ENCODE measurements at places on chromosomes 11 and 22. TPM values are rescaled to one million over a fixed set of nuclear protein-coding genes. Genes with fewer than 3 reads are reported as not detected.

The MYEOV gene
- total RNA-seq, result 0.83 TPM

The ZNF280A gene
- not detected for total RNA-seq

The ACRV1 gene
- total RNA-seq, result not detected

The ENTHD1 gene
- total RNA-seq, result 0.09 TPM

The COA4 gene
- total RNA-seq, result 92.7 TPM

The APOA1 gene
- total RNA-seq, result not detected

The AQP11 gene
- total RNA-seq, result 0.38 TPM

The ADM gene
- 5.1 TPM for total RNA-seq

The MOV10L1 gene
- total RNA-seq, result not detected

The DBX1 gene
- not detected for total RNA-seq

The IGSF9B gene
- total RNA-seq, result 91.8 TPM

DNA sequence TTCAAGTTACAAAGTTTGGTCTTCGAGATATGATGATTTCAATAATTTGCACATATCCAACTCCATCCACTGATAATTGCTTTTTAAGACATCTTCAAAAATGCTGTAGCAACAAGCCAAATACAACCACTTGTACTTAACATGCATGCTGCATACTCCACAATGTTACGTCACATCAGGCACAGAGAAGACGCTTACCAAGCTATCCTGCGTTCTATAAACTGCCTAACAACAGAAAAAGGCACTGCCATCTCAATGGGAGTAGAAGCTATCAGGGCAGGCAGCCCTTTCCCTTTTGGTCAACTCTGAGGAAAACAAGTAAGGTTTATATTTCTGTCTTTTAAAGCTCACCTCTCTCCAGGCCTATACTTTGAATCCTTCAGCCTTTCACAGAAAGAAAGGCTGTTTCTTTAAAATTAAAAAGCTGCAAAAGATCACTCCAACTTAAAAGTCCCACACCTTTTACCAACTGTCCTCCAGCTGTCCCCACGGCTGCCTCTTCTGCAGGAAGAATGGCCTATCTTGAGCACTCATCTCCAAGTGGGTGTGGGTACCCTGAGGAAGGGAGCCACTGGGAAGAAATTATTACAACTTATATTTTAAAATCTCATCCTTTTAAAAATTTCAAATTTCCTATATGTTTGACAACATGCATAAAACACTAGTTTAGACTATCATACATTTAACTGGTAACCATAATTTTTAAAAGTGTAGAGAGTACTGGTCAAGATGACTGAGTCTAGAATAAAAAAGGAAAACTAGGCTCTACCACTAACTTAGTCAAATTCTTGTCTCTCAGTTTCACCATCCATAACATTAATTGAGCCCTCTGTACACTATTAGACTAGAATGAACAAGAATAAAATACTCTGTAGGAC, 14.5 kb downstream of the PHF21A start:
- no peak for DNase-seq

- no peak for DNase-seq
Measured at GRCh38 chr22:36015155-36015810, 13.3 kb downstream of the RBFOX2 start.

- no peak for DNase-seq
Measured at GRCh38 chr11:3052109-3052479, 5.1 kb downstream of the CARS1 start.

DNA sequence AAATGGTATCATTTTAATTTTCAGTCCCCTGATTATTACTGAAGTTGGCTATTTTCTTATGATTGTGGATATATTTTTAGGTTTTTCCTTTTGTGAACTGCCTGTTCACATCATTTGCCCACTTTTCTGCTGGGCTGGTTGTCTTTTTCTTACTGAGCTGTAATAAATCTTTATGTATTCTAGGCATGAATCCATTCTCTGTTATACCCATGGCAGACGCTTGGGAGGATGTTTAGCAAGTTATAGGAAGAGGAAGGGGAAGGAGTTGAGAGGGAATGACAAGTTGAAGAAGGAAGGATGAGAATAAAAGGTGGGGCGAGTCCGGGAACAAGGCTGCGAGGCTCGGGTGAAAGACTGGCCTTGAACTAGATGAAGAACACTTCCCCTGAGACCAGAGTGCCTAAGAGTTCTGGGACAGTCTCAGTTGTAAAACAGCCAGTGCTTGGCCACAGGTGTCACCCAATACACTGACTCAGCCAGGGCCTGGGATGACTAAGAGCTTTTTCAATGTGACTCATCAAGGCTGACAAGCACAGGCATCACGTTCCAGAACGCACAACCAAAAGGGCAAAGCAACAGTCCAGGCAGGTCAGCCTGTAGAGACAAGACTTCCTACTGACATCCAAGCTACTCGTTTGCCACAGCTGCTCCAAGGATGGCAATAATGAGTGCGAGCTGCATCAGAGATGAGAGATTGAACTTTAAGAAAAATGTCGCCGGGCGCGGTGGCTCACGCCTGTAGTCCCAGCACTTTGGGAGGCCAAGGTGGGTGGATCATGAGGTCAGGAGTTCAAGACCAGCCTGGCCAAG, 35.2 kb downstream of the LRFN4 start:
- peak; percentile 74 for DNase-seq

DNA sequence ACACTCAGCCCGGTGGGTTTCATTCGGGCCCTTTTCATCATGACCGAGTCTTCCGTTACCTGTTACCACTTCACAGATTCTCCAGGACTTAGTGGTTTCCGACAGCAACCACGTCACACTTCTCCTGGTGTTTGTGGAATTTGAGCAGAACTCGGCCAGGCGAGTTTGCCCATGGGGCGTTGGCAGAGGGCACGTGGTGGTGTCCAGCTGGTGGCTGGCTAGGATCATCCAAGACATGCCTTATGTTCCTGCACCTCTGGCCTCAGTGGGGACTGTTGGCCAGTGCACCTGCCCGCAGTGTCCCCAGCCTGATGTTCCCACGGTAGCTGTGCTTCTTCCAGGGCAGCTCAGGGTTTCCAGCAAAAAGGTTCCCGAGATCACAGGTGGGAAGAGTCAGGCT, 87.3 kb downstream of the ARHGAP8 start:
- DNase-seq, result no peak

DNA sequence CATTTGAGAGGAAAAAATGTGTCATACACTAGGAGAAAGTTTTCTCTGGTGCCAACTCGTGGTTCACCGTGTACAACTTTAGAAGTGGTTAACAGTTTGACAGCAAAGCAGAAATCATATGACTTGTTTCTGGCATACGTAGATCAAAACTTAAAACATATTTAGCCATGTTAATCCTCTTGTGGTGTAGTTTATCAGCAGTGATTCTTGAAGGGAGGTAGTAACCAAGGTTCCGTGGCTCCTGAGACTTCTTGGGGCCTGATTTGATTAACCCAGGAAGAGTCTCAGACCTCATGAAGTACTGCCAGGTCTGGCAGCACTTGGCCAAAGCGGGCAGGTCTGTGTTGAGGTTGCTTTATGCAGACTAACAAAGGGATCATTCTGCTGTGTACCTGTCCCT, 40.5 kb downstream of the SREBF2 start:
- DNase-seq, result peak; percentile 71

GRCh38 chr11:57751676-57752253, at the start of gene BTBD18:
TSS of gene BTBD18 (minus strand) at chr11:57751819. CDS start at chr11:57751188, 631 bp downstream.
- DNase-seq, result peak; percentile 66

- DNase-seq, result no peak
Measured at GRCh38 chr22:23414727-23415489, 165.2 kb downstream of the IGLL1 start.

GRCh38 chr11:87662287-87662686, 513.0 kb downstream of the RAB38 start:
- no peak for DNase-seq

- DNase-seq, result no peak
Measured at GRCh38 chr11:28054821-28055220, 53.1 kb downstream of the KIF18A start.

DNA sequence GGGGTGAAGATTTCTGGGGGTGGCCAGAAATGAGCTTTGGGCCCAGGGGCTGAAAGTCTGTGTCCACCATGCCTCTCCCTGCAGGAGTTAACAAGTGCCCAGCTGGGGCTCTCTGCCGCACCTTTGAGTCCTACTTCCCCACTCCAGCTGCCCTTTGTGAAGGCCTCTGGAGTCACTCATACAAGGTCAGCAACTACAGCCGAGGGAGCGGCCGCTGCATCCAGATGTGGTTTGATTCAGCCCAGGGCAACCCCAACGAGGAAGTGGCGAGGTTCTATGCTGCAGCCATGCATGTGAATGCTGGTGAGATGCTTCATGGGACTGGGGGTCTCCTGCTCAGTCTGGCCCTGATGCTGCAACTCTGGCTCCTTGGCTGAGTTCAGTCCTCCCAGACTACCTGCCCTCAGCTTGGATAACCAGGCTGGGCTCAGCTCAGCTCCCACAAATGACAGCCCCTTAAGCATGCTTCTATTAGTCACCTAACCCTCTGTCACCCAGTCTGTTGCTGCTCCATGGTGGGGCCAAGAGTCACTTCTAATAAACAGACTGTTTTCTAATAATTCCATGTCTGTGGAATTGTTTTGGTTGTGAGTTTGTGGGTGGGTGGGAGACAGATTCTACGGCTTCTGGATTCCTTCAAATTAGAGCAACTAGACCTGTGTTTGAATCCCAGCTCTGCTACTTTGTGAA, 3.0 kb upstream of the INPPL1 start:
- DNase-seq, result no peak

DNA sequence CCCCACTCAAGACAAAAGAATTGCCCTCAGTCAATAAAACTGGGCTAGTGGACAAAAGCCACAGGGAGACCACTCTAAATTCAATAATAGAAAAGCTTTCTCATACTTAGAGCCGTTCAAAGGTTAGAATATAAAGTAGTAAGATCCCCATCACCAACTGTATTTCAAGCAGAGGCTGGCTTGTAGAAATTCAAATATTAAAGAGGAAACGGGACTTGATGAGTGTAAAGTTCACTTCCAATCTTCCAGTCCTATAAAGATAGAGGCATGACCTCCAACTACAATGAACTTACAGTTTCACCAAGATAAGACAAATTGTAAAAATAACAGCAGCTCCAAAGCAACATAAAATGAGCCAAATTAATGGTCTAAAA, 70.4 kb downstream of the CCDC34 start:
- no peak for DNase-seq

- DNase-seq, result no peak
Measured at GRCh38 chr11:127109796-127110480, 109.4 kb upstream of the KIRREL3 start.

DNA sequence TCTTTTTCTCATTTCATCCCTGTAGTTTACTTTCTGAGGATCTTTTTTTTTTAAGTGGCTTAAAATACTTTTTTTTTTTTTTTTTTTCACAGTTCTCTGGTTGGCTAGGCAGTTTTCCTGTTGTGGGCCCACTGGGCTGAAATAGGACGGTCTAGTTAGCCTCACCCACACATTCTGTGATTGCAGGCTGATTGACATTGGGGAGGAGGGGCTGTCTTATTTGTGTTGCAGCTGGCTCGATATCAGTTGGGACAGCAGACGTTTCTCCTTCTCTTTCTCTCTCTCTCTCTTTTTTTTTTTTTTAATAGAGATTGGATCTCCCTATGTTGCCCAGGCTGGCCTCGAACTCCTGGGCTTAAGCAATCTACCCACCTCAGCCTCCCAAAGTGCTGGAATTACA, 6.9 kb downstream of the BCR start:
- DNase-seq, result no peak

- peak; percentile 92 for DNase-seq
Measured at GRCh38 chr22:45240810-45241631, at the start of gene KIAA0930. TSS of gene KIAA0930 (minus strand) at chr22:45240894. CDS start at chr22:45240703, 191 bp downstream.

DNA sequence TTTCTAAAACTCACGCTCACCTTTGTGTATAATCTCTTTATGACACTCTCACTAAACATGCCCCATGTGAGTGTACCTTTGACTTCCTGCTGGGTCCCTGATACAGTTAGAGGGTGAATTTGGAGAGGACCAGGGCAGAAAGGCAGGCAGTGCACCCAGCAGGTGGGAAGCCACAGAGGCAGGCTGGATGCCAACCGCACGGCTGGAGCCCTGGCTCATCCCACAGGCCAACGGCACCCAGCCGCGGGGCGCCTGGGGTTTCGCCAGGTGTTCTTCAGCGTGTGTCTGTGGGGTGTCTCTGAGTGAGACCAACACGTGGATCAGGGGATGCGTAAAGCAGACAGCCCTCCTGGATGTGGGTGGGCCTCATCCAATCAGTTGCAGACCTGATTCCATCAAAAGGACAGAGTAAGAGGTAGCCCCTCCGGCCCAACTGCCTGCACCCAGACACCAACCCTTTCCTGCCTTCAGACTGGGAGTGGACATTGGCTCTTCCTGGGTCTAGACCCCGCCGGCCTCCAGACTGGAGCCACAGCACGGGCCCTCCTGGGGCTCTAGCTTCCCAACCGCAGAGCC, 51.6 kb downstream of the DHCR7 start:
- DNase-seq, result no peak

DNA sequence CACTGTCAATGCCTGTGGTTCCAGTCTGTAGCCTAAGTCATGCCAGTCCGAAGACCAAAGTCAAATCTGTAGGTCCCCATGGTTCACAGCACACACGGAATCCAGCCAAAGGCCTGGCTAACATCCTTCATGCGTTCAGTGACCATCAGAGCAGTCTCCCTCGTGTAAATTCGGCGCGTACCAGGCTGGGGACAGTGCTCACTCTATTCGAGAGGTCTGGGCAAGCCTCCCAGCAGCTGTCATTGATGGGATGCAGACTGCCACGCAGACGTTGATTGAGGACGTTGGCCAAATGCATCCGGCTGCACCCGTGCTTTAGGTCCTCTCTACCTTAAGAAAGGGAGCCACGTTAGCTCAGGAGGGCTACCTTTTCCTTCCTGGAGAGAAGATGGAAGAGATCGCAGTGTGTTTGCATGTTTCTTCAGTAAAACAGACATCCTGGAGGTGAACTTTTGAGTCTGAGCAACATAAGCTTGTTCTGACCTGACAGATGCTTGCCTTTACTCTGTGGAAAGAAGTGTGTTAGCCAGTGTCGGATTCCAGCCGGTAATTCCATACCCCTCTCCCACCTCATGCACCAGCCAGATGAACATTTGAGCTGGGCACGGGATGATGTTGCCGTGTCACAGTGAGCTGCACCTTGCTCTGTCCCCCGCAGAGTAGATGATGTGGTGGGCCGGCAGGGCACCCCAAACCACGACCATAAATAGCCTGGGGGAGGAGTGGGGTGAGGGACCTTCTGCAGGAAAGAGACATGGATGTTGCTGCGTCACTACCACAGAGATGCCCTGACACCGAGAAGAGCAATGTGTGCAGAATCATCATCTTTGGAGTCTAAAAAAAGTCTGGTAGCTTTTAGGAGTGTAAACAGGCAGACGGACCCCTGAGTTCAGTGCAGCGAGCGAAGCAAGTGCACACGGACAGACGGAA, 12.2 kb downstream of the CTTN start:
- no peak for DNase-seq

GRCh38 chr22:17242641-17243040, 23.4 kb upstream of the ADA2 start:
- DNase-seq, result no peak

- DNase-seq, result no peak
Measured at GRCh38 chr11:93166194-93166593, 31.6 kb downstream of the SLC36A4 start.

GRCh38 chr11:123137431-123138224, 57.4 kb downstream of the CLMP start:
- DNase-seq, result no peak

DNA sequence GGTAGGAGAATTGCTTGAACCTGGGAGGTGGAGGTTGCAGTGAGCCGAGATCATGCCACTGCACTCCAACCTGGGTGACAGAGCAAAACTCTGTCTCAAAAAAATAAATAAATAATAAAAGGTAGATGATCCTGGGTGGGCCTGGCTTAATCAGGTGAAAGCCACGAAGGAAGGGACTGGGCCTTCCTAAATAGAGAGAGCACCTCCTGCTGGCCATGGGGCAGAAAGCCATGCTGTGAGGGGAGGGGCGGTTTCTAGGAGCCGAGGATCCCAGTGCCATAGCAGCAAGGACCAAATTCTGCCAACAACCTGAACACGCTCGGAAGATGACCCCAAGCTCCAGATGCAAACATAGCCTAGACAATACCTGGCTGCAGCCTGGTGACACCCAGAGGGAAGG, 24.5 kb upstream of the DGKZ start:
- DNase-seq, result no peak
